ENCODE measurements at places on chromosomes 4 and X.

GRCh38 chr4:68267433-68267944 is 22.0 kb upstream of the TMPRSS11B start:
- DNase-seq = no peak

DNA sequence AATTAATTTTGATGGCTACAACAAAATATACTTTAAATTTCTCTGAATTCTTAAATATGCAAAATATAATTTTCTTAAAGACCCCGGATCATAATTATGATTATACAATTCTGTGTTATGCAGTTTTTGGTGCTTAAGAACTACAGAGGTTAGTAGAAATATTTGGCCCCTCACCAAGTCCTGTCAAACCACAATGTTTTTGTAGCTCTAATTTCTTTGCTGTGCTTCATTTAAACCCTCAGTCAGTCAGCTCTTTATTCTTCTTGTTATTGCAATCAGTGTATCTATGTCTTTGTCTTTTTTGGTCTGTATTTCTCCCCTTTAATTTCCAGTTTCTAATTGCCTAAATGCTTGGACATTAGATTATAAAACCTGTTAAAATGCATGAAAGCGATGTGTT is 186.1 kb downstream of the CAMK2D start:
- no peak for DNase-seq

DNA sequence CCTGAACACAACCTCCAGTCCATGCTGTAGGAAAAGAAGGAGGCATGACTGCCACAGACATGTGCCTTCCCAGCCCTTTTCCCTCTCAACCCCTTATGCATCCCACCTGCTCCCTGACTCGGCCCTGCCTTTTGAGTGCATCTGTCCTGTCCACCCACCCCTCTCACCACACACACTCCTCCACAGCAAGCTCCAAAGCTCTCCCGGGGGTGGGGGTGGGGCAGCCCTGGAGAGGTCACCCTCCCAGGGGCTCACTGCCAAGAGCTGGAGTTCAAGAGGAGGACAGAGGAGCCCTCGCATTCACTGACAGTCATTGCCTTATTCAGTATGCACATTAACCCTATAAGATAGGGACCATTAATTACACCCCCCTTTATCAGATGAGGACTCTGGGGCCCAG is 46.6 kb upstream of the MAMLD1 start:
- no peak for DNase-seq

- DNase-seq = no peak
Observed at GRCh38 chr4:41362621-41363383, 106.1 kb downstream of the UCHL1 start.

GRCh38 chrX:39675619-39676018 is 422.1 kb downstream of the BCOR start:
- DNase-seq = no peak

GRCh38 chr4:22202246-22202974 is 253.8 kb upstream of the KCNIP4 start:
- no peak for DNase-seq

GRCh38 chrX:134658760-134659023 is 421 bp upstream of the PLAC1 start:
- no peak for DNase-seq

- DNase-seq = no peak
Observed at GRCh38 chrX:133992882-133993281, 7.5 kb upstream of the GPC3 start.

DNA sequence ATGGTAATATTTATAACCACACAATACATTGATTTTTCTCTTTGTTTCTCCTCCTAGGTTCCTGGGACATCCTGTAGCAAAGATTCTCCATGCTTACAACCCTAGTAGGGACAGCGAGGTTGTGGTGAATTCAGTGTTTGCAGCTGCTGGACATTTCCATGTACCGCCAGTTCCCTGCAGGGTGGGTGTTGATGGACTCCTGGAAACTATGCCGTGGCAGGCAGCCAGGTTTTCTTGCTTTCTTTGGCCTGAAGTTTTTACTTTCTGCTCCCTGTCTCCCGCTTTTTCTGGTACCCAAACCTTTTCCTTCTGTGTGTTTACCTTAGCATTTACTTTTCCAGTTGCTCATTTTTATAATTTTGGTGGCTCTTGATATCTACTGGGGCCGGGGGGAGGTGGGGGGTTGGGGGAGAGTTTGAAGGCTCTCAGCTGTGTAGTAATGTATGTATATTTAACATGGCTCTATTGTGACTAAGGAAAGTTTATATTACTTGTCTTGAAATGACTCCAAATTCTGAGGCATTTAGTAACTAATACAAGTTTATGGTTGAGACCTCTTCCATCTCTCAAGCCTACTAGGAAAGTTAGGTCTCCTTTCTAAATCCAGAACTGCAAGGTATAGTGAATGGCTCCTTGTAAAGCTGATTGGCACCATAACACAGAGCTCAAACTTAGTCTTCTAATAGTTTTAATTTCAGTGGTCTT is 89.7 kb downstream of the TMEM131L start:
- DNase-seq = no peak

- no peak for DNase-seq
Observed at GRCh38 chr4:183391204-183391603, 53.2 kb upstream of the CDKN2AIP start.

DNA sequence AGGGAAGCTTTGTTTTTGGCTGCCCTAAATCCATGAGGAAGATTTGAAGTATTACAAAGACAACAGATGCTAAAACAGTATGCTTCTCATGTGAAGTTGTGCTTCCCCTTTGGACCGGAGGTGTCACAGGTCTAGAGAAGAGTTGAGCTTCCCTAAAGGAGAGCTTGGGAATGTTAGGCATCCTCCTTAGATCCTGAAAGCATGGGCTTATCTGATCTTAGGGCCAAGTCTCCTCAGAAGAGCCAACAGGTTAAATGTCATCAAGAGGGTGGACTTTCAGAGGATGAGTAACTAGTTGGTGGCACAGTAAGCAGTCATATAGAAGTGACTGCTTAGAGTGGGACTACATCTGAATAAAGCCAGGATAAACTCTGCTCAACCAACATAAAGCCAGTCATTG is 205.4 kb downstream of the RPA4 start:
- no peak for DNase-seq

- no peak for DNase-seq
Observed at GRCh38 chrX:96578781-96579180, 105.9 kb upstream of the DIAPH2 start.

GRCh38 chrX:40244980-40245379 is 147.2 kb upstream of the BCOR start:
- no peak for DNase-seq

DNA sequence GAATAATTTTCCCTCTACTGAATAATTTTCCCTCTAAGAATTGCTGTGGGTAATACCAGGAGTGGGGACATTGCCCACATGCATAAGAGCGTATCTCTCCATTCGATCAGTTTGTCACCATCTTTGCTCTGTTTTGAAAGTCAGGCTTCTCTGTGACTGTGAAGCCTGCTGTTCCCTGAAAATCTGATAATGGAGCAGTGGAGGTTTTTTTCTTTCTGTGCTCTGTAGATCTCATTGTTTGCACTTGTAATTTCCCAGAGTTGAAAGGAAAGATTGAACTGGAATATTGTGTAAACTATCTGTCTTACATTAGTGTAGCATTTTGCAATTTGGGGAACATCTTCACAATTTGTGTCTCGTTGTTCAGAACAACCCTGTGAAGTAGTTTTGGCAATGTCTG is 4.3 kb downstream of the ZXDB start:
- DNase-seq = peak; percentile 13

GRCh38 chr4:16437836-16438235 is 211.6 kb upstream of the TAPT1 start:
- DNase-seq = no peak

DNA sequence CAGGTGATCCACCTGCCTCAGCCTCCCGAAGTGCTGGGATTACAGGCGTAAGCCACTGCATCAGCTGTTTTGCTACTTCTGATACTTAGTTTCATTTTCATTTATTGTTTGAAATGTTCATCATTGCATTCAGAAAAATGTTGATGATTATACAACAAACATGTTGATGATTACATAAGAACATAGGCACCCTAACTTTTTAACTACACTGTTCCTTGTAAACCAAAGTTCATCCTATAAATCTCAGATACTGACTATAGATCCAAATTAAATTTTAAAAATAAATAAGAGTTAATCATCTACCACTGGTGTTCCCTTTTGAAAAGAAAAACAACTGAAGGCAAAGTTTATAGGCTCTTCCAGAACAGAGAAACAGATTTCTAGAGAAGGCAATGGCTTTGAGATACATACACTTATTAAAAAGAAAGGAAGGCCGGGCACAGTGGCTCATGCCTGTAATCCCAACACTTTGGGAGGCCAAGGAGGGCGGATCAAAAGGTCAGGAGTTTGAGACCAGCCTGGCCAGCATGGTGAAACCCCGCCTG is 23.4 kb downstream of the TRIM75 start:
- DNase-seq = no peak

DNA sequence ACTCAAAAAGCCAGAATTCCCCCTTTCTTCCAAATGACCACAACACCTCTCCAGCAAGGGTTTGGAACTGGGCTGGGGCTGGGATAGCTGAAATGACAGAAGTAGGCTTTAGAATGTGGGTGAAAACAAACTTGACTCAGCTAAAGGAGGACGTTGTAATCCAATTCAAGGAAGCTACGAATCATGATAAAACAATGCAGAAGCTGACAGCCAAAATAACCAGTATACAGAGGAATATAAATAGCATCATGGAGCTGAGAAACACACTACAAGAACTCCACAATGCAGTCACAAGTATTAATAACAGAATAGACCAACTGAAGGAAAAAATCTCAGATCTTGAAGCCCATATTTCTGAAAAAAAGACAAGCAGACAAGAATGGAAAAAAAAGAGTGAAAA is 95.8 kb upstream of the TET2 start:
- DNase-seq = no peak

DNA sequence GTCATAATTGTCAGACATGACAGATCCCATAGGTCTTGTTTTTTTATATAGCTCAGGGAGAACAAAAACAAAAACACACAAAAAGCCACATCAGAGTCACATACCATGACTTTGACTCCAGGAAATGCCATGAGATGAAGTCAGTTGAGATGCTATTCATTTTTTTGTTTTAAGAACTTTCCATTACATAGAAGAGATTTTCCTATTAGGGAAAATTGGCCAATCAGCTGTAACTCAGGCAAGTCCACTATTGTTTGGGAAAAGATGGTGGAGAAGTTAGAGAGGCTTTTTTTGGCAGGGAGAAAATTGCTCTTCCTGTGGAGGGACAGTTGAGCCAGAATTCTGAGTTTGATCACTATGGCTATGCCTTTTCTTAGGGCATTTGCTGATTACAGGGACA is 72.6 kb downstream of the SMARCA5 start:
- DNase-seq = no peak

- no peak for DNase-seq
Observed at GRCh38 chr4:150890246-150890645, 124.8 kb downstream of the LRBA start.

DNA sequence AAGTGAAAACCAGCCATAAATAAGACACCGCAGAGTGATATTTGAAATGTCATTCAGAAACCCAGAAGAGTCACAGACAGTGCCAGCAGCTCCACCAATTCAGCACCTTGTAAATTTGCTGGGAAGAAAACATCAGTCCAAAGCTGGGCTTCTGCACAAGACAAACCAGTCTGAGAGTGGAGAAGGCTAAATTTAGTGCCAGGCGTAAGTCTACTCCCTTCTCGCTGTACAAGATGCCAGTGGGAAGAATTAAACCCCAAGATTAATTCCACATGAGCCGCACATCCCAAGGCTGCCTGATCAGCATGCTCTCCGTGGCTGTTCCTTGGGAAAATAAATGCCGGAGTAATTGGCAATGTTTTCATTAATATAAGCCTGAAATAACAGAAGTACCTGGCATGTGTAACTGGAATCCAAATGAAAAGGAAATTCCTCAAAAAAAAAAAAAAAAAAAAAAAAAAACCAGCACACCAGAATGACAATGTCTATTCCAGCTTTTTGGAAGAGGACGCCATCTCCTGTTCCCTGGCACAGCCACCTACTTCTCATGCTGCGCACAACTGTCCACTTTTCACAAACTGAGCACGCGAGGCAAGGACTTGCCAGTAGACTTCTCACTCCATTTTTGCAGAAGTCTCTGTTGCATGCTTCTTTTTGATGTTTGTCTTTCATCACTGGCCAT is 95.5 kb downstream of the NSUN7 start:
- no peak for DNase-seq
